Karpas-422 (cell line): ENCODE measurements at places on chromosomes 13 and 19.
A peak's percentile ranks its signal among the peaks of the same experiment; 100 is the strongest.

- peaks cover 55% of the 10 kb centered on the region for H3K4me1 ChIP-seq
- H3K27ac ChIP-seq: peak overlapping the region; percentile 75
- H3K36me3 ChIP-seq: no peaks in the 10 kb centered on the region
- DNase-seq: peak; percentile 80
Observed at GRCh38 chr19:1069009-1069779, 2.2 kb downstream of the ARHGAP45 start.

DNA sequence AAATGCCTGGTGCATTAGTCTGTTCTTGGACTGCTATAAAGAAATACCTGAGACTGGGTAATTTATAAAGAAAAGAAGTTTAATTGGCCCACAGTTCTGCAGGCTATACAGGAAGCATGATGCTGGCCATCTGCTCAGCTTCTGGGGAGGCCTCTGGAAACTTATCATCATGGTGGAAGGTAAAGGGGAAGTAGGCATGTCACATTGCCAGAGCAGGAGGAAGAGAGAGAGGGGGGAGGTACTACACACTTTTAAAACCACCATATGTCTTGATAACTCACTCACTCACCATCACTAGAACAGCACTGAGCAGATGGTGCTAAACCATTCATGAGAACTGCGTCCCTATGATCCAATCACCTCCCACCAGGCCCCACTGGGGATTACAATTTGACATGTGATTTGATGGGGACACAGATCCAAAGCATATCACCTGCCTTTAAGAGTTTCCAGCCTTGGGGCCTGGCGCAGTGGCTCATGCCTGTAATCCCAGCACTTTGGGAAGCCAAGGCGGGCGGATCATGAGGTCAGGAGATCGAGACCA, 219.0 kb downstream of the KATNAL1 start:
- H3K27ac ChIP-seq: no peak overlapping the region
- no peaks in the 10 kb centered on the region for H3K27me3 ChIP-seq
- DNase-seq: no peak
- no peak overlapping the region for H3K4me3 ChIP-seq
- H3K36me3 ChIP-seq: no peaks in the 10 kb centered on the region
- H3K4me1 ChIP-seq: no peaks in the 10 kb centered on the region

DNA sequence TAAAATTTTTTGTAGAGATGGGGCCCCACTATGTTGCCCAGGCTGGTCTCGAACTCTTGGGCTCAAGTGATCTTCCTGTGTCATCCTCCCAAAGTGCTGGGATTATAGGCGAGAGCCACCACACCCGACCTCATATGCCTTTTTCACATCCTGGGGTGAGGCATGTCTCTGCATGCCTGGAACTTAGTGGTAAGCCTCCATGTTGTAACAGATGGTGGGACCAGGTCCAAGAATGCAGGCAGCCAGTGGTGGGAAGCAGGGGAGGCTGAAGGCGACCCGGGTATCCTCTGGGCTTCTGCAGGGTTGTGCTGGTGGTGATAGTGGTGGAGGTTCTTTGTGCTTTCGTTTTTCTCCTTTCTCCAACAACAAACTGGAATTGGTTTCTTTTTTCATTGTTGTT, 30.1 kb upstream of the CCDC124 start:
- H3K36me3 ChIP-seq: no peaks in the 10 kb centered on the region
- no peak for DNase-seq
- no peak overlapping the region for H3K27ac ChIP-seq
- no peaks in the 10 kb centered on the region for H3K27me3 ChIP-seq
- H3K4me1 ChIP-seq: peaks cover 3% of the 10 kb centered on the region; the same call in 1 of the 2 replicates
- no peak overlapping the region for H3K4me3 ChIP-seq

DNA sequence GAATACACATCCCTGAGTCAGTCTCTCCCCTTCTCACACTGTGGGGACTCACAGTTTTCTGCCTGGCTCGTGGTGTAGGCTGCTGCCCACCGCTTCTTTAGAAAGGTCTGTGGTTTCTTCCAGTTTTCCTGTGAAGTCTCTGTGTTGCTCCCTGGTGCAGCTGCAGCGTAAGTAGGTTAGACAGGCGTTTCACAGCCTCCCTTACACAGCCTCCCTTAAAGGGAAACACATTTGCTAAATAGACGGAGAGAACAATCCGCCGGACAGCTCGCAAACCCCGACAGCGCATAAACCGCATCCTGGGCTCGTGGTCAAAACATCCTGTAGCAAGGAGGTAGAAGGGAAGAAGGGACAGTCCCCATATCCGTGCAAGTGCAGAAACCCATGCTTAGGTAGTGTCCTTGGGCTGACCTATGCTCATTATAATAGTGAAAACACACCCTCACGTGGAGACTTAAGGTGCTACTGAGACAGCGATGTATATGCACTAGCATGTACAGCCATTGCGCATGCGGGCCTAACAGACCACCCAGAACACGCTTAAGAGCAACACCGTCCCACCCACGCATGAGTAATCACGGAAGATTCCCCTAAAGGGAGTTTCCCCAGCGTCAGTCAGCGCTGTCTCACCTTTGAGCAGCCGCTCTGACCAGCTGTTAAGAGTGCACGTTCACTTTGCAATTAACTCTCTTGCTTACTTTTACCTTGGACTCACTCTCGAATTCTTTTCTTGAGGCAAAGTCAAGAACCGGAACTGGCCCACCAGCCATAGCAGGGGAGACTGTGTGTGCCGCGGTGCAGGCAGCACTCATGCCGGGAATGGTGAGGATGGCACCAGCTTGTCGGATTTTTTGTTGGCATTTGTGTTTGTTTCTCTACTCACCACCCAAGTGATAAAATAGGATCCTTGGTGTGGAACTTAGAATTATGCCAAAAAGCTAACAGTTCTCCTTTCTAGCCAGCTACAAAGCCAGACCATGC, 16.6 kb downstream of the SIGLEC8 start:
- peaks cover 34% of the 10 kb centered on the region for H3K4me1 ChIP-seq
- H3K27me3 ChIP-seq: no peaks in the 10 kb centered on the region
- no peak overlapping the region for H3K27ac ChIP-seq

- no peak overlapping the region for H3K4me3 ChIP-seq
- H3K36me3 ChIP-seq: no peaks in the 10 kb centered on the region
- no peaks in the 10 kb centered on the region for H3K4me1 ChIP-seq
- DNase-seq: no peak
Observed at GRCh38 chr13:32471187-32471922, 43.4 kb upstream of the N4BP2L1 start.

- H3K27me3 ChIP-seq: no peaks in the 10 kb centered on the region
- H3K4me1 ChIP-seq: no peaks in the 10 kb centered on the region
- H3K27ac ChIP-seq: no peak overlapping the region
- H3K36me3 ChIP-seq: peaks cover 23% of the 10 kb centered on the region
- H3K4me3 ChIP-seq: no peak overlapping the region
Observed at GRCh38 chr19:40035996-40036395, 20.0 kb downstream of the ZNF780B start.

GRCh38 chr13:49497272-49497671, 1.5 kb downstream of the PHF11 start:
- H3K4me3 ChIP-seq: no peak overlapping the region; the same call in 1 of the 2 replicates
- H3K4me1 ChIP-seq: peaks cover 46% of the 10 kb centered on the region
- DNase-seq: no peak

DNA sequence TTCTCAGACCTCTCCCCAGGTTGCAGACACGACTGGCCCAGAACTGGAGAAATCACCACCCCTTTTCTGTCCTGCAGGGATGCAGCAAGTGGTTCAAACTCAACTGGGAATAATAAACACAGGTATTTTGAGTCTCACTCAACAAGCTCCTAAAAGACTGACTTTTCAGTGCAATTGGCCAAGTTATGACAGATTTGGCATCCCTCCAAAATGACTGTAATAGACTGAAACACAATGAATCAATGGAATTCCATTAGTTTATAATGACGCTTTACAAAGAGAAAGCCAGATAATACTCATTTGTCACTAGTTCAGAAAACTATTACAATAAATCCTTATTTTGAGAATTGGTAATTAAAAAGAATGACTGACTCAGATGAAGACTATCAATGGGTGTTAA, 38.1 kb downstream of the MIPEP start:
- no peak overlapping the region for H3K4me3 ChIP-seq
- H3K27ac ChIP-seq: no peak overlapping the region
- H3K4me1 ChIP-seq: peaks cover 41% of the 10 kb centered on the region
- DNase-seq: no peak

DNA sequence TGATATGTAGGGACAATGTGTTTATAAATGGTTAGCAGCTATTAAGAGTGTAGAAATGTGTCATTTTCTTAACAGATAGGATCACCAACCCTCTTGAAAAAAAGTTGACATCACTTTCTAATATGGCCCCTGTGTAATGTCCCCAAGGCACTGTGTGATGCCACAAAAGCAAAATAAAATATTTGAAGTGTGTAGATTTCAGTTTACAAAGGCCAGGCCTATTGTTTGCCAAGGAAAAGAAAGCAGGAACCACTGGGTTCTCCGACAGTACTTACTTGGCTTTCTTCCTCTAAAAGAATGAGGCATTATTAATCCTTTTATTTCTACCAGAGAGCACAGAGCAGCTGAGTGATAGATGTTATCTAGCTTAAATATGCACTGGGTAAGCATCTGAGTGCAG, 10.5 kb upstream of the GJA3 start:
- peak overlapping the region; percentile 11; the same call in 1 of the 2 replicates for H3K4me3 ChIP-seq
- no peaks in the 10 kb centered on the region for H3K27me3 ChIP-seq
- H3K4me1 ChIP-seq: peaks cover 100% of the 10 kb centered on the region
- no peak for DNase-seq
- peak overlapping the region; percentile 97 for H3K27ac ChIP-seq

- no peaks in the 10 kb centered on the region for H3K27me3 ChIP-seq
- peak overlapping the region; percentile 69 for H3K4me3 ChIP-seq
- DNase-seq: peak; percentile 73
- no peaks in the 10 kb centered on the region for H3K36me3 ChIP-seq
Observed at GRCh38 chr19:40716031-40716481, 630 bp downstream of the COQ8B start.

DNA sequence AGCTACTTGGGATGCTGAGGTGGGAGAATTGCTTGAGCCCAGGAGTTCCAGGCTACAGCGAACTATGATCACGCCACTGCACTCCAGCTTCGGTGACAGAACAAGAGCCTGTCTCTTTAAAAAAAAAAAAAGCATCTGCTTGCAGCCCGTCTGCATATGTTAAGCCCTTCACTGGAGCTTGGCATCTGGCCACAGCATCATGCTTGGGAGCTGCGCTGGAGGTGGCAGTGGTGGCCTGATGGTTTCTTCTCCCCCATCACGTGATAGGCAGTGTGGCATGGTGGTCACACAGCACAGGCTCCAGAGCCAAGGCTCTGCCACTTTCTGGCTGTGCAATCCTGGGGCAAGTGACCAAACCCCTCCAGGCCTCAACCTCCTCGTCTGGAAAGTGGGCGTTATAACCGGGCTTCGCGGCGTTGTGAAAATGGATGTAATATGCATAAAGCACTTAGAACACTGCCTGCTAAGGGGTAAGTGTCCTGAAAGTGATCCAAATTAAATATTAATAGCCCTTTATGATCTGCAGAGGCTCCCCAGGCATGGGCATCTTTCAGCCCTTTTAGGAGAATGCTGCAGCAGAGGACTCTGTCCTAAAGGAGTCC, 24.4 kb downstream of the MARK4 start:
- no peak overlapping the region for H3K27ac ChIP-seq
- no peaks in the 10 kb centered on the region for H3K36me3 ChIP-seq
- no peaks in the 10 kb centered on the region for H3K27me3 ChIP-seq
- no peak overlapping the region for H3K4me3 ChIP-seq
- no peak for DNase-seq
- peaks cover 3% of the 10 kb centered on the region; the same call in 1 of the 2 replicates for H3K4me1 ChIP-seq

- no peaks in the 10 kb centered on the region for H3K27me3 ChIP-seq
- no peak for DNase-seq
- H3K4me3 ChIP-seq: no peak overlapping the region
- H3K4me1 ChIP-seq: peaks cover 8% of the 10 kb centered on the region
- no peaks in the 10 kb centered on the region for H3K36me3 ChIP-seq
Observed at GRCh38 chr19:28971049-28971448, 241.9 kb downstream of the UQCRFS1 start.

DNA sequence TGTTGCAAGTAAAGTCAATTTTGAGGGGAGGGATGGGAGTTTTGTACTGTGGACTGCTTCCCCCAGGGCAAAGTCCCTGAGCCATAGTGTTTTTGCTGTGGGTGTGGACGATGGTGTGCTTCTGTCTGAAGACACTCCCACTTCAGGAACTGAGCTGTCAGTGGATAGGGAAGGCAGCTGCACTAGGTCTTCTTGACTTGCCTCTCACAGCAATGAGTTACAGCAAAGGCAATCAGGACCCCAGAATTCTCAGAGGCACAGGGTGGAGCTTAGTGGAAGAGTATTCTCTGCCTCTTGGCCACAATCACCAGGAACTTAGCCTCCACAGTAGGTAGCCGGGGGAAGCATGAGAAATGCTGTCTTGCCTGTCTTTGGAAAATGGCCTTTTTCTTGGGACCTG, 1416.6 kb upstream of the MIR17HG start:
- H3K4me3 ChIP-seq: no peak overlapping the region
- no peaks in the 10 kb centered on the region for H3K27me3 ChIP-seq
- no peak overlapping the region for H3K27ac ChIP-seq

DNA sequence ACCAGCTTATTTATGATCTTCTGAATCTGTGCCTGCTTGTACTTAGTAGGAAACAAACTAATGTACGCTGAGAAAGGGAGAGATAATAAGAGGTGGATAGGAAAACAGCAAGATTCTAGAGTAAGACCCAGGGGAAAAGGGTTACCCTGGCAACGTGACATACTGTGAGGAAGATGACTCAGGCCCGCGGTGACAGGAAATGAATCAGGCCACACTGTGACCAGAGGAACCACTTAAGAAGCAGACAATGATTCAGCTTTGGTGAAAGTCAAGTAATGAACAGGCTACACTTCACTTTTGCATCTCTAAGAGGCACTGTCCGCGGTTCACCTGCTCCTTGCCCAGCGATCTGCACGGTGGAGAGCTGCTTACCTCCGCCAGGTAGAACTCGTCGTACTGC, 158.2 kb downstream of the NALCN start:
- H3K27ac ChIP-seq: 0 out of 2 replicates have a peak overlapping the region, but pooled peaks have one; percentile 46
- peak overlapping the region; percentile 48 for H3K4me3 ChIP-seq
- H3K27me3 ChIP-seq: no peaks in the 10 kb centered on the region

GRCh38 chr13:111265006-111265700, 55.3 kb upstream of the TEX29 start:
- DNase-seq: no peak
- H3K27ac ChIP-seq: no peak overlapping the region
- H3K36me3 ChIP-seq: peaks cover 14% of the 10 kb centered on the region
- no peak overlapping the region for H3K4me3 ChIP-seq
- no peaks in the 10 kb centered on the region for H3K4me1 ChIP-seq
